T47D (cell line): ENCODE measurements at places on chromosomes 4 and X.

DNA sequence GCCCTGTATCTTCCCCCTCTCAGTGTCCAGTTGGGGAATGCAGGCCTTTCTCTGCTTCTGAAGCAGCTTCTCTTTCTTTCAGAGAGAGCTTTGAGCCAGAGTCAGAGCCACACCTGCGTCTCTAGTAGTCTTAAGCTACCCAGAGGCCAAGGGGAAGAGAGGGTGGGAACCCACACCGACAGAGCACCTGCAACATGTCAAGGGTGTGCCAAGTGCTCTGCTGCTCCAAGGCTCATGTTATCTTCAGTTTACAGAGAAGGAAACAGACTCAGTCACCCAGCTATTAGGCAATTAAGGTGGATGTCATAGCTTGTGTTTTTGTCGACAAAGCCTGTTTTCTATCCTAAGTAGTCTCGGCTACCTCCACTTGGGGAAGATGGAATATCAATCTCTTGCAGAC, 22.7 kb upstream of the RNF212 start:
- no peak for DNase-seq

DNA sequence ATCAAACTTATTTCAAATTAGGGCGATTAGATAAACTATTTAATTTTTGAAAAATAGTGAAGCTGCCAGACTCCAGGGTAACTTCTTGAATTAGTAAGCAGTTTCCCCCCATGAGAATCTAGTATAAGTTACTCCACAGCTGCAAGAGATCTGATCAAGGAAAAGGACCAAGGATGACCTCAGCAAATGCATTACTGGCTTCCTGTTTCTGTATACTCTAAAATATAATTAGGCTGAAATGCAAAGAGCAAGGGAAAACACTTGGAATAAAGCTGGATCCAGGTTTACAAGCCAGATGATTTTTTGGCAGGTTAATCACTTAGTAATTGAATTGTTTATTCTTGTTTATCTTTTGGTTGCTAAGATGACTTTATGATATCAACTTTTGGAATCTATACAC, 13.4 kb upstream of the P2RY10 start:
- no peak for DNase-seq

GRCh38 chr4:42445038-42445437, 47.8 kb downstream of the SHISA3 start:
- no peak for DNase-seq

DNA sequence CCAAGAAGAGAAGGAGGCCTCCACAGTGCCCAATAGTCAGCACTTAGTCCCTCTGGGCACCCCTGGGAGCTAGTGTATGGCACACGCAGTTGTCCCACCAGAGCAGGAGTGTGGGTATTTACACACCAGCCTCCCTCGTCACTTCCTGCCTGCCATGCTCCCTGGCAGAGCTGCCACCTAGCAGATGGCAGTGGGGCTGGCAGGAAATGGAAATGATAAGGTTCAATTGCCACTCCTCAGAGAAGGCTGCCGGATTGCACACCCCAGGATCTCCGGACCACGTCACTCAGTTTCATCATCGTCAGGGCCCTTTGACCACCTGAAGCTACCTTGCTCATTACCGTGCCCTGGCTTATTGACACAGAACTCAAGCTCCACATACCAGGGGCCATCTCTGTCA, 173.3 kb upstream of the PSAPL1 start:
- no peak for DNase-seq

- no peak for DNase-seq
Observed at GRCh38 chrX:149916745-149917392, 12.5 kb upstream of the HSFX4 start.

- no peak for DNase-seq
Observed at GRCh38 chr4:41719417-41719816, 29.1 kb downstream of the PHOX2B start.

GRCh38 chr4:179415847-179416223, 1973.6 kb upstream of the AGA start:
- no peak for DNase-seq
